ENCODE measurements at places on chromosomes 2 and 18. TPM values are rescaled to one million over a fixed set of nuclear protein-coding genes. Genes with fewer than 3 reads are reported as not detected.

DNA sequence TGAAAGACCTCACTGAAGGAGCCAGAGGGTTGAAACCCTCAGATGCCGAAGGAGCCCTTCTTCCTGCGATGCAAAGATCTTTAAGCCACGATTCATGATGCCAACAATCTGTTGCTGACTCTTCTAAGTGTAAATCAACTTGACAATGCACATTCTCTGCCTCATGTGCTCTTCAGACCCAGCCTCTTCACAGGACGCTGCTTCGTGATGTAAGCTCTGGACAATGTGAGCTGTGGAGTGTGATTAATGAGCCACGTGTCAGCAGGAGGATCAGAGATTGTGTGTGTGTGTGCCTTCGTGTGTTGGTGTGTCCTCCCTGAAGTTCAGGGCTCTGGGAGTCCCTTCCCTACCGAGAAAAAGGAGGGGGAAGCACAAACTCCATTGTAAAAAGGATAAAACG is 26.5 kb upstream of the TWIST2 start:
- peaks cover 7% of the 10 kb centered on the region for H3K27me3 ChIP-seq
- DNase-seq: no peak
- no peak overlapping the region for H3K27ac ChIP-seq
- peaks cover 26% of the 10 kb centered on the region for H3K36me3 ChIP-seq
- peaks cover 15% of the 10 kb centered on the region for H3K4me1 ChIP-seq
- H3K4me3 ChIP-seq: no peak overlapping the region

DNA sequence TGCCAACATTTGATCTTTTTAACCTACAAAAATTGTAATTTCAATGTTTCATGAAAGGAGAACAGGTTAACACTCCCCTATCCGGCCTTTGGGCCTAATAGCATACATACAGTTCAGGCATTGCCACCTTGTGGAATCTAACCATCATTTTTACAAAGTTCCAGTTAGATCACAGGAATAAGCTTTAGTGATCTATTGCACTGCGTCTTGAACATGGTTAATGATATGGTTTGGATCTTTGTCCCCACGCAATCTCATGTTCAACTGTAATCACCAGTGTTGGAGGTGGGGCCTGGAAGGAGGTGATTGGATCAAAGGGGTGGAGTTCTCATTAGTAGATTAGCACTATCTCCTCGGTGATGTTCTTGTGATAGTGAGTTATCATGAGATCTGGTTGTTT is 58.2 kb upstream of the NEUROD1 start:
- H3K36me3 ChIP-seq: peaks cover 6% of the 10 kb centered on the region
- H3K27ac ChIP-seq: no peak overlapping the region
- H3K4me1 ChIP-seq: peaks cover 1% of the 10 kb centered on the region
- no peak overlapping the region for H3K4me3 ChIP-seq
- no peak for DNase-seq

GRCh38 chr2:104874230-104874629 is 20.3 kb downstream of the POU3F3 start:
- H3K4me3 ChIP-seq: no peak overlapping the region
- H3K36me3 ChIP-seq: no peaks in the 10 kb centered on the region
- H3K27ac ChIP-seq: no peak overlapping the region
- H3K27me3 ChIP-seq: peaks cover 22% of the 10 kb centered on the region

DNA sequence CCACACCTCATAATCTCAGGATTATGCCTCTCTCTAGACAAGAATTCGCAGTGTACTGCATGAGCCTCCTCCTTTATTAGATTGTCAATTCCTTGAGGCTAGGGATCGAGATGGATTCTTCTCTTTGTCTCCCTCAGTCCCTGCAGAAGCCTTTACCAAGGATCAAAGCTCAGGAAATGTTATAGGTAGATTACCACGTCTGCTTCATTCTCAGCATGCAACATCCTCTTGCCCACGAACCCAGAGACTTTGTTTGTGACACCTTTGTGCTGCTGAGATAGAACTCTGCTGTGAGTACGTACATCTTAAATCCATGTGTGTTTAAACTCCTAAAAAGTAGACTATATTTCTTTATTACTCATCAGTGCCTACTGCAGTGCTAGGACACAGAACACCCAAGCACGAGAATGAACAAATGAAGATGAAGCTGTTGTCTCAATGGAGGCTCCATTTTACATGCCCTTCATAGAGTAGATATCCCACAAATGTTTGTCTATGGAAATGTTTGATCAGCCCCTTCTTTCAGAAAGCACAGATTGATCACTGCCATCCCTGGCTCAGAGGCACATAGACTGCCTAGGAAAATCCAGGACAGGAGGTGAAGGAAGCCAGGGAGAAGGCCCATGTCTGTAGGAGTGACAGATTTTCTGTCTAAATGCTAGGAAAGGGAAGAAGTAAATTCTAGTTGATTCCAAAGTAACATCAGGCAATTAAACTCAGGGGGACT is 98.8 kb upstream of the KLHL29 start:
- no peak for DNase-seq
- H3K27me3 ChIP-seq: no peaks in the 10 kb centered on the region
- H3K4me3 ChIP-seq: no peak overlapping the region

DNA sequence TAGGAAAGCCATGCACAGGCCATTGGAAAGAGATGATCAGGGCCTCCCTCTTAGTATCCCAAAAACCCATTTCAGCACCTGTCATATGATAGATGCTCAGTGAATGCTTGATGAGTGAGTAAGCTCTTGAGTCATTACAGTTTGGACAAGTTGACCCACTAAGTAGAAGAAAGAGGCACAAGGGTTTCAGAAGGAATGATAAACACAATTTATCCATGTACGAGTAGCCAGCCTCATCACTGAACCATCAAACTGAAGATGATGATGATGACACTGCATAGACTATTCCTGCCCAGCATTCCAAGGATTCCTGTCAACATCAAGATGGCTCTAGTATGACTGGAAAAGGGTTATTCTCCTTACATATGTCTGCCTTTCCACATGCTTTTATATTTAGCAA is 596.0 kb downstream of the BCL11A start:
- no peak overlapping the region for H3K4me3 ChIP-seq
- no peaks in the 10 kb centered on the region for H3K36me3 ChIP-seq
- H3K4me1 ChIP-seq: no peaks in the 10 kb centered on the region
- H3K27ac ChIP-seq: no peak overlapping the region

MATN3 gene
- 0.32 TPM for total RNA-seq

UGP2 gene
- total RNA-seq: 68.6 TPM

ARHGEF4 gene
- 6.1 TPM for total RNA-seq
